Ureter (tissue), 1 donor: ENCODE measurements at places on chromosomes 1 and 21.
A peak's percentile ranks its signal among the peaks of the same experiment; 100 is the strongest.

- no peak for DNase-seq
Measured at GRCh38 chr1:18300376-18300775, 180.4 kb upstream of the KLHDC7A start.

GRCh38 chr1:38671221-38671620 lies 188.4 kb downstream of the RRAGC start:
- no peak for DNase-seq

- no peak for DNase-seq
Measured at GRCh38 chr1:94597701-94598100, 56.1 kb upstream of the F3 start.

GRCh38 chr1:159023723-159024122 lies 14.0 kb downstream of the IFI16 start:
- no peak for DNase-seq

DNA sequence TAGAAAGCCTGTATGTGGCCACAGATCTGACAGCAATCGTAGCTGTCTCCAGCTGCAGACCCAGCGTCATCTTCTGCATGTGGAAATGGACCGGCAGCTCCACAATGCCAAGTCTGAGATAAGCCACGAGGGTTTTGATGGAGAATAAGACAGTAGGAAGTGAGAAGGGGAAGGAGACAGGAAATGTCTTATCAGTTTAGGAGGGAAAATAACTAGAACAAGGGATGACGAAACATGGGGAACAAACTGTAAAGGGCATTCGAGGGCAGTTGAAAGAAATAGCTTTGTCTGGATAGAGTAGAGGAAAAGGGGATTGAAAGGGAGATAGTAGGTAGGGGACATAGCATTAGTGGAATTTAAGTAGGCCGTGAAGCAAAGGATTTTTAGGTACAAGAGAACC lies 74.0 kb upstream of the CTTNBP2NL start:
- DNase-seq = no peak

GRCh38 chr1:9426291-9426711 lies 113.0 kb upstream of the SLC25A33 start:
- DNase-seq = no peak

- no peak for DNase-seq
Measured at GRCh38 chr1:178393370-178393769, 103.4 kb downstream of the CLEC20A start.

DNA sequence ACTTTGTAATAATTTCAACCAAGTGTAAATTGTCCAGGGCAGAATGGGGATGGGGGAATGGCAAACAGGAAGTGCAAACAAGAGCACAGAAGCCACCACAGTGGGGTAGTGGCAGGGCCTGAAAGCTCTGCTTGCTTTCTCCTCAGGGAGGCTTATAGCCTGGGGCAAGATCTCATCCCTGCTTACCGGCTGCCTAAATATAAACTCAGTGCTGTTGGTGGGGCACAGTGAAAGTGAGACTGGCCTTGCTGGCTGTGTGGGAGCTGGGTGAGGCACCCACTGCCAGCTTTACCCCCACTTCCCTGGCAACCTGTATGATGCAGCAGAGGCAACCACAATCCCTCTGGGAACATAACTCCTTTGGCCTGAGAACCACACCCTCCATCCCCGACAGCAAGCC lies 15.2 kb downstream of the STYXL2 start:
- DNase-seq = no peak

DNA sequence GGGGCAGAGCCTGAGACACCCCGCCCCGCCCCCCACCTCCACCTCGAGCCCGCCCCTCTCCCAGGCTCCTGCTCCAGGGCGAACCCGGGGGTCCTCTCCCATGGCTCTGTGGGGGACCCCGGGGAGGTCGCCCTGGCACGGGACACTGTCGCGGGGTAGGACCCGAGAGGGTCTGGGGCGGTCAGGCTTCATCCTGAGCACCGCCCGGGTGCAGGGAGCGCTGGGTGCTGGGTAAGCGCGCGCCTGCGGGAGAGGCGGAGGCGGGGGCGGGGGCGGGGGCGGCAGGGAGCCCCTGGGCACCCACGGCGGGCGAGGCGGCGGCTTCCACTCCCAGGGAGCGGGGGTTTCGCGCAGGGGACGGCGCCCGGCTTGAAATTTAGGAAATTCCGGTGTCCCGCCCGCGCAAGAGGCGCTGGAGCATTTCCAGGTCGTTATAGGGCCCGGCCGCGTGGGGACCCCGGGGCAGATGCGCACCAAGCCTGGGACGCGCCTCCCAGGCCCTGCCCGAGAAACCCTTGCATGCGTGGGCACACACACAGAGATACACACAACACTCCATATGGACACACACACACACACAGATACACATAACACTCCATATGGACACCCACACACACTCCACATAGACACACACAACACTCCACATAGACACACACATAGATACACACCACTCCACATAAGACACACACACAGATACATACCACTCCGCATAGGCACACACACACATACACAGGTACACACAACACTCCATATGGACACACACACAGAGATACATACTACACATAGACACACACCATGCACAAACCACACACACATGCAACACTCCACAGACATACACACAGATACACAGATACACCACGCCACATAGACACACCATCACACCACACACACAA lies 48.7 kb upstream of the SLC19A1 start:
- no peak for DNase-seq

DNA sequence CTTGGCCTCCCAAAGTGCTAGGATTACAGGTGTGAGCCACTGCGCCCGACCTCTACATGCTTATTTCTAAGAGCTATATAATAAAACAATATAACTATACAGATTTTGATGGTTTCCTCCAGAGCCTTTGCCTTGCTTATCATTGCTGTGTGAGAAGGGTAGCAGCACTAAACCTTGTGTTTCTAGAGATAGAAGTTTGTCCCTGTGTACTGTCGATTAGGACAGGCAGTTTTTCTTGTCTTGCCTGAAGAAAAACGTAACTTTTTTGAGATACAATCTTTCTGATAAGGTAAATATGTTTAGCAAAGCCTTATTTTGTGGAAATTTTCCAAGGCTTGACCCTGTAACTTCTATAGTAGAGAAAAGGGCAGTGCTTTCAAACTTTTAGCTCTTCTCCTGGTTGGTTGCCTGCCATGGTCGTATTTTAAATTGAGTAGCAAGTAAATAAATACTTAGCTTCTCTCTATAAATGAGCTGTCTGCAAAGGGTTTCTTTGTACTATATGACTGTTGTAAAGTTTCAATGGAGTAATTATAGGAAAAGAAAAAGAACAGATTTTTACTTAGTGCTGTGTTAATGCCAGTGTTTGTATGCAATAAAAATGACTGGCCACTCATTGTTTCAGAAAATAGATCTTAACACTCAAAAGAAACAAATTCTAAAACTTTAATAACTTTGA lies 86.4 kb upstream of the CACYBP start:
- no peak for DNase-seq

DNA sequence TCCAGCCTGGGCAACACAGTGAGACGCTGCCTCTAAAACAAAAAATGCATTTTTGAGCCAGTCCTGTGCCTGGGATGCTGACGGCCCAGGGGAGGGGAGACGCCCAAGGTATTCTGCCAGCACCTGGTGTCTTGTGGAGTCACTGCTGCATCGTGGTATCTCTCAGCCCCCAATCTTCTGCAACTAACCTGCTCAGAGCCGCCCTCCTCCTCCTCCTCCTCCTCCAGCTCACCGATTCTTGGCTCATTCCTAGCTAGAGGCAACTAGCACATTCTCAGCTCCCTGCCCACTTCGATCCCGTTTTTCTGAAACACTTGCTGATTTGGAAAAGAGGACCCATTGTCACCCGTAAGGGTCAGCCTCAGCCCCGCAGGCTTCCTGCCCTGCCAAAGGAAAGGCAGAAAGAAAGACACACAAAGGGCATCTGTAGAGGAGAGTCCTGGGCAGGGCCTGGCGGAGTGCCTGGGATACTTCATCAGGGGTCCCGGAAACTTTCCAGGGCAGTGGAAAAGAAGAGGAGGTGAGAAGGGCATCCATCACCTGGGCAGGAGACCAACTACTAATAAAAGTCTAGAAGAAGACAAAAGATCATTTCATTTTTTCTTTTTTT lies 20.7 kb downstream of the GPR157 start:
- no peak for DNase-seq

DNA sequence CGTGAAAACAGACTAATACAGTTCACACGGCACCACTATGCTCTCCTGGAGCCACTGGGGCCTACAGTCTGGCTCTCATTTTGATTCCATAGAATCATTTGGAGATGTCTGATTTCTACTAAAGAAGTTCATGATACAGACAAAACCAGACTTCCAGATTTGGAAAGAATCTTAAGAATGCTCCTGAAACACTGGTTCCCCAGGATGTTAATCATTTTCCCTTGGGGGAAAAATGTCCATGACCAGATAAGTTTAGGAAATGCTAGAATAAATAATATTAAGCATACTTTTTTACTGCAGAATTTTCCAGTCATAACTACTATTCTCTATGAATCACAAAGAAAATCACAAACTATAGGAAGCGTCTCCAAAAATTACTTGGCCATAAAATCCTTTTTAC lies 63.0 kb upstream of the RGS7 start:
- no peak for DNase-seq

DNA sequence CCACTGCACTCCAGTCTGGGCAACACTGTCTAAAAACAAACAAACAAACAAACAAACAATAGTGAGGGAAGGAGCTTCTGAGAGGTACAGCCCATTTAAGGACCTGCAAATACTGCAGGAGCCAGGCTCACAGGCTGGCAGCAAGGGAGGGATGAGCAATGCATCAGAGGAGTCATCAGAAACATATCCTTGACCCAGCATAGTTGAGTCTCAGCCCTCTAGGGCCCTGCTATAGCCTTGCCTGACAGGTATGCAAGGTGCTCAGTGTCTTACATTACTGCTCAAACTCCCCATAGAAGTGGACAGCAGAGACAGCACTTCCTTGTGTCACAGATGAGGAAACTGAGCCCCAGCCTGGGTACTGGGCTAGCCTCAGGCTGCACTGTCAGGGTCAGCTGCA lies 7.3 kb upstream of the TTC4 start:
- no peak for DNase-seq

GRCh38 chr1:28326984-28327383 lies 1.9 kb upstream of the MED18 start:
- DNase-seq = no peak

GRCh38 chr1:229334269-229334668 lies 8.6 kb downstream of the CCSAP start:
- DNase-seq = no peak

- no peak for DNase-seq
Measured at GRCh38 chr1:62309906-62310305, 9.3 kb downstream of the KANK4 start.

- no peak for DNase-seq
Measured at GRCh38 chr1:9260059-9260766, 25.6 kb downstream of the H6PD start.

- DNase-seq = no peak
Measured at GRCh38 chr1:198162091-198162767, 5.4 kb downstream of the NEK7 start.

DNA sequence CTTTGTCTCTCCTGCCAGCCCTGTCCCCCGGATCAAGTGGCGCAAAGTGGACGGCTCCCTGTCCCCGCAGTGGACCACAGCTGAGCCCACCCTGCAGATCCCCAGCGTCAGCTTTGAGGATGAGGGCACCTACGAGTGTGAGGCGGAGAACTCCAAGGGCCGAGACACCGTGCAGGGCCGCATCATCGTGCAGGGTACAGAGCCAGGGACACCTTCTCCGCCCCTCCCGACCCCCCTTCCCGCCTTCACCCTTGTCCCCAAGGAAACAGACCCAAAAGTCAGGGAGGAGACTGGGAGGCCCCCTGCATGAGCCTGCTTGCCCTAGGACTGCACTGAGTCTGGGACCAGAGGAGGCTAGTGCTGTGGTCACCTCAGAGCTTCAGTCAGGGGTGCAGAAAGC lies 18.2 kb downstream of the CNTN2 start:
- DNase-seq = no peak

DNA sequence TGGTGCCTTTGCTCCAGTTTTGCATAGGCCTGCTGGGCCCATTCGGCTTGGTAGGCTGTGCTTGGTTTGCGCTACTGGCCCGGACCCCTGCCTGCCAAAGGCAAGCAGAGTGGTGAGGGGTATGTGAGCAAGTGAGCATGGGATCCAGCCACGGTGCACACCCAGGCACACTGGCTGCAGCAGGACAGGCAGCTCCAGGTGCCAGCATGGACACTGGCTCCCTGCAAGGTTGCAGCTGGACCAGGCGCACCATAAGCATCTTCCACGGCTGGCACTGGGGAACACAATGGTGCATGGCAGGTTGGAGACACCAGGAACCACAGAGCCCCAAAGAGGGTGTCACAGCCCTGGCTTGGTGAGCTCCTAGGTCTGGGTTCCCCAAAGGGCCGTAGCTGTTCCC lies 693.5 kb upstream of the PTBP2 start:
- DNase-seq = no peak

- no peak for DNase-seq
Measured at GRCh38 chr1:221105578-221105977, 226.3 kb downstream of the HLX start.

- DNase-seq = no peak
Measured at GRCh38 chr21:29245104-29245643, 53.5 kb upstream of the BACH1 start.

DNA sequence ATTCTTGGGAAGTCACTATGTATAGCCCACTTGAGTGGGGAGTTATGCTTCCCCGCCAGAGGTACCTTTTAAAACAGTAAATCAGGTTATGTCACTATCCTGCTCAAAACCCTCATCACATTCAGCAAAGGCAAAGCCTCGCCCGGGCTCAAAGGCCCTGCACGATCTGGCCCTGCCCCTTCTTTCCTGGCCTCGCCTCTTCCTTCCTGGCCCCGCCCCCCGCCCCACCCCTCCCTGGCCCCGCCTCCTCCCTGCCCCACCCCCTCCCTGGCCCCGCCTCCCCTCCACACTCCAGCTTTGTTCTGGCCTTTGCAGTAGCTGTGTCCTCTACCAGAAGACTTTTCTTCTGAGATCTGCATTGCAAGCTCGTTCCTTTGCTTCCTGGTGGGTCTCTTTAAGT lies 6.6 kb downstream of the LDLRAD2 start:
- no peak for DNase-seq

GRCh38 chr21:16124378-16125138 lies 394.8 kb downstream of the USP25 start:
- DNase-seq = no peak

DNA sequence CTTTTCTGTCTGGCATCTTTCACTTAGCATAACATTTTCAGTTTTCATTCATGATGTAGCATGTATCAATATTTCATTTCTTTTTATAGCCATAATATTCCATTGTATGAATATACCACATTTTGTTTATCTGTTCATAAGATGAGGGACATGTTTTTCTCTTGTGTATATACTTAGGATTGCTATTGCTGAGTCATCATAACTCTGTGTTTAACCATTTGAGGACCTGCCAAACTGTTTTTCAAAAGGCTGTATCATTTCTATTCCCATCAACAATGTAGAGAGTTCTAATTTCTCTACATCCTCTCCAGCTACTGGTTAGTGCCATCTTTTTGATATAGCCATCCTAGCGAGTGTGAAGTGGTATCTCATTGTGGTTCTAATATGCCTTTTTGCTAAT lies 26.2 kb downstream of the MPZL1 start:
- no peak for DNase-seq

GRCh38 chr1:185420588-185421081 lies 103.6 kb upstream of the IVNS1ABP start:
- DNase-seq = no peak

GRCh38 chr1:212110617-212111016 lies 75.1 kb downstream of the DTL start:
- no peak for DNase-seq

- DNase-seq = no peak
Measured at GRCh38 chr1:183589874-183590243, 400 bp downstream of the NCF2 start.

GRCh38 chr1:25246600-25247023 lies 642 bp downstream of the RSRP1 start:
- peak; percentile 55 for DNase-seq
